ENCODE measurements at places on chromosomes 7 and 10.

DNA sequence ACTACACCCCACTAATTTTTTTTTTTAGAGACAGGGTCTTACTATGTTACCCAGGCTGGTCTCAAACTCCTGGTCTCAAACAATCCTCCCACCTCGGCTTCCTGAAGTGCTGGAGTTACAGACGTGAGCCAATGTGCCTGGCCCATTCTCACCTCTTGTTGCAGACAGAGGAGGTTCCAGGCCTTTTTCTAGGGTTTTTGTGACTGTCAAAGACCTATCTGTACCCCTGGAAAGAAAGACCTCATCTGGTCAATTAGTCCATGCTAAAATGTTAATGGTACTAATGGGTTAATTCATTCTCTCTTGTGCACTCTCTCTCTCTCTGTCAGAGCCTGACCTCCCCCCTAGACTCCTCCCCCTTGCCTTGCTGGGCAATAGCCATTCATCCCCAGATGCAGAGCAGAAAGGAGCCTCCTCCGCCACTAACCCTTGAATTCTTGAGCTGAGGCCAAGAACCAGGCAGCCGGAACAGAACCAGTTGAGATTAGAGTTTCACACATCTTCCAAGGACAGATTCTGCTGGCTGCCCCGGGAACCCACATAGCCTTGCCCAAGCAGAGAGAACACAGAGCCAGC lies 209.7 kb downstream of the SKIDA1 start:
- DNase-seq = no peak

- no peak for DNase-seq
These were observed 727.8 kb downstream of the GRID1 start for GRCh38 chr10:85638797-85639196.

DNA sequence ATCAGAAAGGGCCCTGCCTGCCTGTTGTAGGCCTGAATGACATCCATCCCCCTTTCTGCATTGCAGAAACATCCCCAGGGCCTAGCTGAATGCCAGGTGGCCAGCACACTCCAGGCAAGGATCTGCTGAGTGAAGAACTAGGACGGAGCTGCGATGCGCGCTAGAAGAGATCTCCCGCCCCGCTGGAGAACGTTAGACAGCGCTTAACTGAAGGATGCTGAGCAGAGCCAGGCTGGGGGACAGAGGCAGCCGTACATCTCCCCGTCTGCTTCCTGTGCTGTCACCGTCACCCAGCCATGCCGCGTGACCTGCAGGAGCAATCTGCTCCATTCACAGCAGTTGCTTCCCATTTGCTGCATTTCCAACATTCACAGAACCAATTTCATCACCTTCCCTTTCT lies 73.3 kb downstream of the FAM53B start:
- no peak for DNase-seq

DNA sequence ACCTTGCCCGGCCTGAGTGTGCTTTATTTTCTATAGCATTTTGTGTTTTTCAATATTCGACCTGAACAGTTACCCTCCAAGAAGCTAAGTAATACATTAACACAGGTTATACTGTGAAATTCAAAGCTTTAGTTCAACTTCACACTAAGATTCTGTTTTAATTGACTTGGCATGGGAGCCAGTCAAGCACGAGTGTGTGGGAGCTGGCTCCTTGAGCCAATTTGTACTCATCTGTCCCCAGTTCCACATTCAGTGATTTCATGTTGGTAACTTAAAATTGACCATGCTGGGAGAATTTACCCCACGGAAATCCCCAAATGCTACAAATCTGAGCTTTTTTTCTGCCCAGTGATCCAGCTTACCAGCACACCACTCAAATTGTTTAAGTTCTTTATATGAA lies 20.3 kb downstream of the TSPAN12 start:
- DNase-seq = no peak

- DNase-seq = no peak
These were observed 152.2 kb downstream of the TMEM178B start for GRCh38 chr7:141225916-141226618.

GRCh38 chr7:25574828-25575227 lies 346.5 kb upstream of the NPVF start:
- DNase-seq = no peak

Measured in activated CD4-positive, alpha-beta T cell treated with anti-CD3 and anti-CD28 coated beads for 1 hour (primary cell).